ENCODE measurements at places on chromosomes 12 and 14.

- DNase-seq, result no peak
Measured at GRCh38 chr12:33044447-33044846, 147.9 kb upstream of the PKP2 start.

DNA sequence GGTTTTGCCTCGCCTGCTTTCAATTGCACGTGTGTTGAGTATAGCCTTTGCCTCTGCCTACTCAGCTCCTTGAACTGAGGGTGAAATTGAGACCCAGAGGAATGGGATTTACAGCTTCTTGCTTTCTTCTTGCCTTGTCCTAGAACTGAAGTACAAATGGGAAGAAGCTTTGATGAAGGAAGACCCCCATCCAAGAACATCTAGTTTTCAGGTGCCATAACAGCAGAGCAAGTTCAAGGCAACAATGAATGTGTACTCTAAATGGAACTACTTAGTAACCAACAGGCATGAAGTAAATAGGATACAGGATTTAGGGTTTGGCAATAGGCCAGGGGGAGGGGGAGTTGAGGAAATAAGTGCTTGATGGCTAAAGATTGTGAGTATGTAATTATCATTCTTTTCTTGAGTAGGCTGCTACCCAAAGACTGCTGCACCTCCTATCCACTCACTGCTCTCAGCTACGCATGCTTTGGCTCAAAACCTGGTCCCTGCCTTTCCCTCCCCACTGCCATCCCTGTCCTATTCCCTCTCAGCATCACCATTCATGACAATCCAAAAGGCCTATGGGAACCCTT lies 2.1 kb downstream of the GPX2 start:
- no peak for DNase-seq

GRCh38 chr14:81473456-81474147 lies 60.1 kb downstream of the SEL1L start:
- DNase-seq, result no peak

GRCh38 chr12:26629864-26630263 lies 203.1 kb downstream of the ITPR2 start:
- peak; percentile 51 for DNase-seq

- no peak for DNase-seq
Measured at GRCh38 chr12:127060933-127061332, 1206.0 kb upstream of the TMEM132C start.

- DNase-seq, result no peak
Measured at GRCh38 chr12:132554845-132555630, 55.3 kb downstream of the LRCOL1 start.

GRCh38 chr12:63521706-63522105 lies 146.6 kb downstream of the DPY19L2 start:
- DNase-seq, result no peak

GRCh38 chr12:46410495-46410894 lies 37.9 kb upstream of the SLC38A2 start:
- no peak for DNase-seq
